ENCODE measurements at places on chromosomes 11 and 22.

- DNase-seq: no peak
These were observed 249.2 kb downstream of the DLG2 start for GRCh38 chr11:85377901-85378300.

GRCh38 chr11:100563541-100564280 lies 123.4 kb upstream of the ARHGAP42 start:
- DNase-seq: no peak

GRCh38 chr22:37607010-37607934 lies 1.4 kb upstream of the GGA1 start:
- DNase-seq: peak; percentile 97

- no peak for DNase-seq
These were observed 8.0 kb downstream of the NUMA1 start for GRCh38 chr11:72072348-72072747.

GRCh38 chr11:110655967-110656366 lies 56.3 kb downstream of the ARHGAP20 start:
- no peak for DNase-seq

- DNase-seq: no peak
These were observed 567.3 kb downstream of the MIAT start for GRCh38 chr22:27224485-27225374.

Measured in activated CD4-positive, alpha-beta T cell treated with anti-CD3 and anti-CD28 coated beads, Interleukin-2, amount 10 ng/mL, durations not matched to agents 24 days and 14 days (primary cell).